ENCODE measurements at places on chromosomes 16 and 17. TPM values are rescaled to one million over a fixed set of nuclear protein-coding genes. Genes with fewer than 3 reads are reported as not detected.

GNG13 gene
- not detected for polyA plus RNA-seq

PRAC1 gene
- 2.7 TPM for polyA plus RNA-seq

HOXB4 gene
- polyA plus RNA-seq, result 4.7 TPM

TBC1D10B gene
- polyA plus RNA-seq, result 33.7 TPM

CD79B gene
- 1.7 TPM for polyA plus RNA-seq

PEMT gene
- 19.7 TPM for polyA plus RNA-seq

ITGB3 gene
- 0.64 TPM for polyA plus RNA-seq

ABCC6 gene
- polyA plus RNA-seq, result 8.5 TPM

DYNLRB2 gene
- 5.7 TPM for polyA plus RNA-seq

MYH2 gene
- polyA plus RNA-seq, result not detected

DNAAF8 gene
- 2.3 TPM for polyA plus RNA-seq

SPAG7 gene
- polyA plus RNA-seq, result 82.9 TPM

CCL8 gene
- polyA plus RNA-seq, result 1.2 TPM

HNF1B gene
- polyA plus RNA-seq, result 0.03 TPM

KRTAP17-1 gene
- not detected for polyA plus RNA-seq

SMIM36 gene
- not detected for polyA plus RNA-seq

NSF gene
- 9.4 TPM for polyA plus RNA-seq

ITGA2B gene
- 0.07 TPM for polyA plus RNA-seq

BRCA1 gene
- 1.1 TPM for polyA plus RNA-seq

SECTM1 gene
- polyA plus RNA-seq, result 4.3 TPM

ST6GALNAC2 gene
- polyA plus RNA-seq, result 4.3 TPM

RRAD gene
- 15.6 TPM for polyA plus RNA-seq

SLC26A11 gene
- 58.2 TPM for polyA plus RNA-seq

TPSB2 gene
- polyA plus RNA-seq, result not detected

PIMREG gene
- polyA plus RNA-seq, result 1.6 TPM

TMEM238L gene
- polyA plus RNA-seq, result not detected

CCL16 gene
- 0.16 TPM for polyA plus RNA-seq

CEP295NL gene
- 0.13 TPM for polyA plus RNA-seq

CDH8 gene
- polyA plus RNA-seq, result 0.03 TPM

REXO5 gene
- polyA plus RNA-seq, result 3.9 TPM

KRT24 gene
- 0.24 TPM for polyA plus RNA-seq

ABCC1 gene
- 12.4 TPM for polyA plus RNA-seq

HSPB9 gene
- polyA plus RNA-seq, result 0.20 TPM

CCR7 gene
- 0.40 TPM for polyA plus RNA-seq

KRT34 gene
- not detected for polyA plus RNA-seq

CMTM1 gene
- polyA plus RNA-seq, result not detected

ALOX15B gene
- 1.1 TPM for polyA plus RNA-seq

TBC1D3D gene
- not detected for polyA plus RNA-seq

ACSM2A gene
- polyA plus RNA-seq, result 0.16 TPM

SP6 gene
- 0.97 TPM for polyA plus RNA-seq

GPR142 gene
- not detected for polyA plus RNA-seq

CSH2 gene
- polyA plus RNA-seq, result not detected

SDK2 gene
- polyA plus RNA-seq, result 0.88 TPM

LRRC75A gene
- polyA plus RNA-seq, result 8.6 TPM

ZG16B gene
- not detected for polyA plus RNA-seq

TTYH2 gene
- 2.9 TPM for polyA plus RNA-seq

TM4SF5 gene
- not detected for polyA plus RNA-seq

NXN gene
- polyA plus RNA-seq, result 3.9 TPM

KCTD19 gene
- polyA plus RNA-seq, result 0.18 TPM

DHRS11 gene
- polyA plus RNA-seq, result 12.8 TPM

KRT12 gene
- polyA plus RNA-seq, result not detected

EPX gene
- not detected for polyA plus RNA-seq

TMIGD1 gene
- not detected for polyA plus RNA-seq

CD7 gene
- 1.1 TPM for polyA plus RNA-seq

CCL17 gene
- polyA plus RNA-seq, result not detected

BEAN1 gene
- polyA plus RNA-seq, result 0.16 TPM
